Daoy (cell line): ENCODE measurements at places on chromosomes 16 and 17. TPM values are rescaled to one million over a fixed set of nuclear protein-coding genes. Genes with fewer than 3 reads are reported as not detected.

CA5A gene
- total RNA-seq = not detected in 2 replicates

ZKSCAN2 gene
- total RNA-seq = 1.4 and 2.0 TPM in 2 replicates

DNA sequence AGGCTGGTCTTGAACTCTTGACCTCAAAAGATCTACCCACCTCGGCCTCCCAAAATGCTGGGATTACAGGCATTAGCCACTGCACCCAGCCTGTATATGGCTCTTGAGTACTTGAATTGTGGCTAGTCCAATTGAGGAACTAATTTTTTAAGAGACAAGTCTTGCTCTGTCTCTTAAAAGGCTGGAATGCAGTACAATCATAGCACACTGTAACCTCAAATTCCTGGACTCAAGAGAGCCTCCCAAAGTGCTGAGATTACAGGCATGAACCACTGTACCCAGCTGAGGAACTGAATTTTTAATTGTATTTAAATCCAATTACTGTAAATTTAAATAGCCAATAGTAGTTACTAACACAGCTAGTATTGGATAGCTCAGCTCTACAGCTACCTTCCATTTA lies 50.6 kb downstream of the MED13 start:
- DNase-seq = no peak

DNA sequence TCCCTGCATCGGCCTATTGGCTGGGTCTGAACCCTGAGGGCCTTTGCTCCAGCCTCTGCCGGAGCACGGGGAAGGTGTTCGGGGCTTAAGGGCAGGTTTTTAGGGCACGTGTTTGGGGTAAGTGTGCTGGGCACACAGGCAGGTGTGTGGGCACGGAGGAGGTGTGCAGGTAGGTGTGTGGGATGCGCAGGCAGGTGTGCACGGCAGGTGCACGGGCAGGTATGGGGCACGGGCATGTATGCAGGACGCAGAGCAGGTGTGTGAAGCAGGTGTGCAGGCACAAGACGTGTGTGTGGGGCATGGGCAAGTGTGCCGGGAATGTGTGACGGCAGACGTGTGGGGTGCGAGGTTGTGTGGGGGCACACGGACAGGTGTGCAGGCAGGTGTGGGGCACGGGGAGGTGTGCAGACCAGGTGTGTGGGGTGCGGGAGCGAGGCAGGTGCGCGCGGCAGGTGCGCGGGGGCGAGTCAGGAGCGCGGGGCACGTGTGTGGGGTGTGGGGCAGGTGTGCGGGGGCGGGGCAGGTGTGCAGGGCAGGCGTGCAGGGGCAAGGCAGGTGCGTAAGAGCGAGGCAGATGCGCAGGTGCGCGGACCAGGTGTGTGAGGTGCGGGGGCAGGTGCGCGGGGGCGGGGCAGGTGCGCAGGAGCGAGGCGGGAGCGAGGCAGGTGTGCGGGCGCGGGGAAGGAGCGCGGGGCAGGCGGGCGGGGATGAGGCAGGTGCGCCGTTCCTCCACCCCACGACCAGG lies 28.6 kb upstream of the METRNL start:
- DNase-seq = no peak

DNA sequence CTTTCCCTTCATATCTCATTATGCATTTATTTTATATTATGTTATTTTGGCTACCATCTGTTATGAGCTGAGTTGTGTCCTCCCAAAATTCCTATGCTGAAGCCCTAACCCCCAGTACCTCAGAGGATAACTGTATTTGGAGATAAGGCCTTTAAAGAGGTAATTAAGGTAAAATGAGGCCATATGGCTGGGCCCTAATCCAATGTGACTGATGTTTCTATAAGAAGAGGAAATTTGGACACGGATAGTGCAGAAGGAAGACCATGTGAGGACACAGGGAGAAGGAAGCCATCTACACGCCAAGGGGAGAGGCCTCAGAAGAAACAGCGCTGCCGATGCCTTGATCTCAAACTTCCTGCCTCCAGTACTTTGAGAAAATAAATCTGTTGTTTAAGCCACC lies 557.7 kb upstream of the CDH5 start:
- no peak for DNase-seq
